Astrocyte of the spinal cord (primary cell): ENCODE measurements at places on chromosomes 4 and X.

DNA sequence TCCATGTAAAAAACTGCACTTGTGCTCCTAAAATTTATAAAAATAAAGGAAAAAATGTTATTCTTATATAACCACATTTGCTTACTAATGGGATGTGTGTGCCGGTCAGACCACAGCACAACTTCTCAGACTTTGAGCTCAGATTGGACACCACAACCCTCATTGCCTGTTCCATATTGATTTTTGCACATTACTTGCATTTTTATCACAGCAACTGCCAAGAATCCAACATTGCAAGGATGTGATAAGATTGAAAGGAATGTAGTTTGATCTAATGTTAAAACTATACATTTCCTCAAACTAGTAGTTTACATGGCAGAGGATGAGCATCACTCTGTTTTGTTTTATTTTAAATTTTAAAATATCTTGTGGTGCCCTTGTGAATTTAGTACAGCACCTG is 227.8 kb downstream of the KDR start:
- peak; percentile 51 for DNase-seq

DNA sequence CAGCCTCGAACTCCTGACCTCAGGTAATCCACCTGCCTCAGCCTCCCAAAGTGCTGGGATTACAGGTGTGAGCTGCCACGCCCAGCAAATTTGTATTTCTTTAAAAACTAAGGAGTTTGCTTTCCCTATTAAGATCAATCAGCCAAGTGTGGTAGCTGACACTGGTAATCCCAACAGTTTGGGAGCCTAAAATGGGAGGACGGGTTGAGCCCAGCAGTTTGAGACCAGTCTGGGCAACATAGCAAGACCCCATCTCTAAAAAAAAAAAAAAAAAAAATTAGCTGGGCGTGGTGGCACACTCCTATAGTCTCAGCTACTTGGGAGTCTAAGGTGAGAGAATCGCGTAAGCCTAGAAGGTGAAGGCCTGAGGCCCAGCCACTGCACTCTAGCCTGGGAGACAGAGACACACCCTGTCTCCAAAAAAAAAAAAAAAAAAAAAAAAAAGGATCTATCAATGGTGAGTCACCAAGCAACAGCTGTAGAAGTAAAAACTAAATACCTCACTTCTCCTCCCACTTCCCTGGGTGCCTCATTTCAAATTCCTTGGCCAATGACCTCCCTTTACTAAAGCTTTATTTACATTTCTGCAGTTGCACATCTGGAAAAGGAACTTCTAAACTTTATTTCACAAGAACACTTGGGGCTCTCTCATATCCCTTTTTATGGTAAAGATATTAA is 54.5 kb downstream of the LDB2 start:
- DNase-seq = peak; percentile 75

GRCh38 chr4:185730387-185730786 is 81.6 kb downstream of the SORBS2 start:
- peak; percentile 73 for DNase-seq

GRCh38 chr4:67954890-67955289 is 8.4 kb downstream of the TMPRSS11A start:
- no peak for DNase-seq

DNA sequence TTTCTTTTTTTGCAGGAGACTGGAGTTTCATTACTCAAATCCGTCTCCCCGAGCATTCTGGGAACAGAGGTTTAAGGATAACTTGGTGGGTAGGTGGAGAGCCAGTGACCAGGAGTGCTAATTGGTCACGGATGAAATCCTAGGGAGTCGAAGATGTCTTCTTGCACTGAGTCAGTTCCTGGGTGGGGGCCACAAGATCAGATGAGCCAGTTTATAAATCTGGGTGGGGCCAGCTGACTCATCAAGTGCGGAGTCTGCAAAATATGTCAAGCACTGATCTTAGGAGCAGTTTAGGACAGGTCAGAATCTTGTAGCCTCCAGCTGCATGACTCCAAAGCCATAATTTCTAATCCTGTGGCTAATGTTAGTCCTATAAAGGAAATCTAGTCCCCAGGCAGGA is 741.3 kb downstream of the PCDH7 start:
- peak; percentile 23 for DNase-seq

GRCh38 chr4:123889507-123889906 is 492.9 kb downstream of the SPRY1 start:
- peak; percentile 22 for DNase-seq

DNA sequence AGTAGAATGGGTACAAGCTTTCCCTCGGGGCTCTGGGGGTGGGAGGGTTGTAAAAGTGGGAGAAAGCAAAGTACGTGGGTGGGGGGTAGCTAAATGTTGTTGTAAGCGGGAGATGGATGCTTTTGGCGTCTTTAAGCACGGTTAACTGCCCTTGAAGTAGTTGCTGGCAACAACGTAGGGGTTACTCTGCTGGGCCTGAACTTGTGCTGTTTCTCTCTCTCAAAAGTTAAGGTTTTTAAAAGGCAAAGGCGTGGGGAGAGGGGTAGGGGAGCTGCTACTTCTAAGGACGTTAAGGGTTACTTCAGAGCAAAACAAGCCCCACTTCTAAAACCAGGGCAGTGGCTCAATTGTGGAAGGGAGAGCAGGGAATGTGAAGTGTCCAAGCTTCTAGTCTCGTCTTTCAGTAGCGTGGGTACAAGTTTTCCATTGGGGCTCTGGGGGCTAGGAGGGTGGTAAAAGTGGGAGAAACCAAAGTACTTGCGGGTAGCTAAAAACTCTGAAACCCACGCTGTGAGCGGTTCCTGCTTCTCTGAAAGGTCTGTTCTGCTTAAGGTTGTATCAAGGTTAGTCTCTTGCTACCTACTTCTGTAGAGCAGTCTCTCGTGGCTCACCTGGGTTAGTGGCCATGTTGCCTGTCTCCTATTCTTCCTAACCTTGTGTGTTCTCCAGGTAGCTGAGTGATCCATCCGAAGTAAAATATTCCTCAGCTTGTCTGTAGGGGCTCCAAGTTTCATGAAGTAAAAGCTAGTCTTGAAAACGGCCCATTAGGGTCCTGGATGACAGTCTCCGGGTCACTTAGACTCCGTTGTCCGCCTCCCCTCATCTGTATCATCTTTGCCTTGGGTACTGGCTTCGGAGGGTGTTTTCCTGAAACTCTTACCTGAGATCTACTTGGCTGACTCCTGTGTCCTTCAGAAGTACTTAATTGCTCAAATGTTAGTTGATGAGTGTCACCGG is 1.7 kb upstream of the WDR1 start:
- DNase-seq = no peak

DNA sequence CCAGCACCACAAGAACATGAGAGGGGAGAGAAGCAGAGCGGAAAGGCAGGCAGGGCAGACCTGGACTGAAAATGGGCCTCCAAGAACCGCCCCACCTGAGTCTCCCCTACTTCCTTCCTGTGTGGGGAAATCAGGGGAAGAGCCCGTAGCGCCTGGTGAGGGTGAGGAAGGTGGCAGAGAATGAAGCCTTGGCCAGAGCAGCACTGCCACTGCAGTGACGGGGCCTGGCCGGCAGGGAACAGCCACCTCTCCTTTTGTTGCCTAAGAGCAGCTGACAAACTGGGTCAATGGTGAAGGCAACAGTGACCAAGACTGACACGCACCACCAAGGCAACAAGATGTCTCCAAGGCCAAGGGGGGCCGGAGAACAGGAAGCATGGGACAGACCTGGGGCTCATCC is 58.4 kb upstream of the CBR4 start:
- DNase-seq = no peak

GRCh38 chr4:22514001-22514400 is 1.9 kb downstream of the ADGRA3 start:
- peak; percentile 71 for DNase-seq

DNA sequence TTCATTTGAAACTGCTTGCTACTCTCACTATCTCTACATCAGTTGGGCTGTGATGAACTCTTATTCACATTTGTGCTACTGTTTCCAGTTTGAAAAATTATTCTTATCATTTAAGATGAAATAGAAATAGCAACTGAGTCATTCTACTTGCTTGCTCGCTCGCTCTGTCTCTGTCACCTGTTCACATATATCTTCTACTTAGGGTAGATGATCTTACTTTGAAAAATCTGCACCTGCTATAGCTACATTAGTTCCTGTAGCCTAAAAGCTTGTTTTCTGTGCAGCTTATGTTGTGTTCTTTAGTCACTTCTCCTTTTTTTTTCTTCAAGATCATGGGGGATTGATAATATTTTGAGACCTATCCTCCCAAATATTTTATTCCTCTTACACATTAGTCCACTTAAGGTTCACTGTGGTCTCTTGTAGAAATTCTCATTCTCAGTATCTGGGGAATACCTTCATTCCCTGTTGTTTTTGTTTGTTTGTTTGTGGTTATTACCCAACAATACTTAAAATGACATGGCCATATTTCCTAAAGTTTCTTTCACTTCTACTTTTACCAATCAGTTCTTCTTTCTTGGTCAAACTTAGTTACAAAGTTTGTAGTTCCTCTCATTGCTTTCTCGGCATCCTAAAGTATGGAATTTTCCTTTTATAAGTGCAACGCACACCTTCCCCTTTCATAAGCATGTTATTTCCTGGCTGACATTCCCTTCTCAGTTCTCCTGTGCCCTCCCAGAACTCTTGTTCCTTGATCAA is 36.5 kb downstream of the CLCN5 start:
- no peak for DNase-seq

GRCh38 chr4:8272472-8273428 is 3.2 kb downstream of the HTRA3 start:
- DNase-seq = no peak

- DNase-seq = no peak
Measured at GRCh38 chr4:6200922-6201362, 593 bp upstream of the JAKMIP1 start.

GRCh38 chr4:159042097-159042605 is 60.7 kb upstream of the RAPGEF2 start:
- no peak for DNase-seq

- no peak for DNase-seq
Measured at GRCh38 chrX:53085661-53086229, 3.6 kb downstream of the TSPYL2 start.

- peak; percentile 14 for DNase-seq
Measured at GRCh38 chr4:110042545-110043517, 130.1 kb downstream of the EGF start.

DNA sequence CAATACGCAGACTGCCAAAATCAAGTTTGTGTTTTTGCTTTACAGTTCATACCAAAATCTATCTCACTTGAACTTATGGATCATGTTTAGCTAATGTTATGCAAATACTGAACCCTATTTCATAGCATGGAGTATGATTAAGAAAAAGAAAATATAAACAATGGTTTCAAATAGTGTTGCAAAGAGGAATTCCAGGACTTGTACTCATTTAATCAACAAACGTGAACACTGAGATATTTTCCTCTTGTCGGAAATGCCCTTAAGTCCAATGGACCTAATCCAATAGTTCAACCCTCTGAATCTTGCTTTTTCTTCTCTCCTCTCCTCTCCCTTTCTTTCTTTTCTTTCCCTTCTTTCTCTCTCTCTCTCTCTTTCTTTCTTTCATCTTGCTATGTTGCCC is 30.8 kb downstream of the RASL11B start:
- DNase-seq = no peak

GRCh38 chr4:98385831-98386230 is 124.6 kb downstream of the RAP1GDS1 start:
- DNase-seq = no peak

DNA sequence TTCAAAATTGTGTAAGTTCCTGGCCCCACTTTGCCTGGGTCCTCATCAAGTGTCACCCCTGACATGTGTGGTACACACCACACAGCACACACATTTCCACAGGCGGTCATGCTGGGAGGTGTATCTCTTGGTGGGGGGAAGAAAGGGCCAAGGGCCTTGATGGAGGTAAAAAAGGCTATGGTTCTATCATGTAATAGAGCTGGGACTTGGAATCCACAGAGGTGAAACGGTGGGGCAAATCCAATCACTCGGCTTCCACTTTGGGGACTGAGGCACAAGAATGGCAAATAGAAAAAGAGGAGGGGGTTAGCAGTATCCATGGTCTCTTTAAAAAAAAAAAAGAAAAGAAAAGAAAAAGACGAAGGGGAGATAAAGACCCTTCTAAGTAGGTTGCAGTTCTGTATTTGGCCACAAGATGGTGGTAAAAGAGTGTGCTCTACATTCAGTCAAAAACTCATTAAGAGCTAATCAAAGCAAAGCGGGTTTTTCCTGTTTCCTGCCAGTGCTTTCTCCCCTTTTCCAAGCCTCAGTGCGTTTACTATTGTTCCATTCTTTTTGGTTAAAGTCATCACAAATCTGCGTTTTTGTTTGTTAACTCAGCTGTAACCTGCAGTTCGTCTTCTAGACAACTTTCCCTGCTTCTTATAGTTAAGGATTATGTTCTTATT is 37.0 kb upstream of the ATP6AP2 start:
- DNase-seq = peak; percentile 57

DNA sequence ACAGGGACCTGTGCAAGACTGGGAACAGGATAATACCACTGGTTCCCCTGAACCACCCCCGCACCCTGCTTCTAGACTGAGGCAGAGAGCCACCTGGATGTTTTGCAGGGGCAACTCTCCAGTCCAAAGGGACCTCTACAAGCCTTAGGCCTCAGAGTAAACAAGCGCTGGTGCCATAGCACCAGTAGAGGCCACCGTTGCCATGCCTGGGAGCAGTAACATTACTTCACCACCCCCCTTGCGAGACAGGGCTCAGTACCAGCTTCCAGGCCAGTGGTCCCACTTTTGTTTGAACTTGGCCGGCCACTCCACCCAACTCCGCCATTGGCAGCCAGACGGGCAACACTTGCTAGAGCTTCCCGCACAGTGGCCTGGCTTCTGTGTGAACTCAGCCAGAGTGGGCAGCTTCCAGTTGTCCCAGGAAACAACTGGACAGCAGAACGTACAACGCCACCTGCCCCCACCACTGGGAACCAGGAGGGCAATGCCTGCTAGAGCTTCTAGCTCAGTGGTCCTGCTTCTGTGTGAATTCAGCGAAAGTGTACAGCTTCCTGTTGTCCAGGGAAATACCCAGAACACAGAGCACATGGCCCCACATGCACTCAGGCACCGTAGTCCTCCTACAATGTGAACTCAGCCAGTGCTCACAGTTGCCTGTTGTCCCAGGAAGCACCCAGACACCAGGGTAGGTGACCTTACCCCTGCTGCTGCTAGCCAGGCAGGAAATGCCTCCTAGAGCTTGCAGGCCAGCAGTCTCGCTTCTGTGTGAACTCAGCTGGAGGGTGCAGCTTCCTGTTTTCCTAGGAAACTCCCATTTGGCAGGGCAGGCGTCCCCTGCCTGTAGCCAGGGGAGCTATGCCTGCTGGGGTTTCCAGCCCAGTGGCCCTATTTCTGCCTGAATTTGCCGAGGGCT is 39.9 kb upstream of the PCDH19 start:
- no peak for DNase-seq

GRCh38 chr4:117873779-117874178 is 160.5 kb upstream of the NDST3 start:
- DNase-seq = no peak

- peak; percentile 24 for DNase-seq
Measured at GRCh38 chr4:7658341-7659204, 223.8 kb upstream of the PSAPL1 start.
